NCI-H1092 treated with DMSO at 0.1 percent for 48 hours (cell line): ENCODE measurements at places on chromosomes 1 and 21.

DNA sequence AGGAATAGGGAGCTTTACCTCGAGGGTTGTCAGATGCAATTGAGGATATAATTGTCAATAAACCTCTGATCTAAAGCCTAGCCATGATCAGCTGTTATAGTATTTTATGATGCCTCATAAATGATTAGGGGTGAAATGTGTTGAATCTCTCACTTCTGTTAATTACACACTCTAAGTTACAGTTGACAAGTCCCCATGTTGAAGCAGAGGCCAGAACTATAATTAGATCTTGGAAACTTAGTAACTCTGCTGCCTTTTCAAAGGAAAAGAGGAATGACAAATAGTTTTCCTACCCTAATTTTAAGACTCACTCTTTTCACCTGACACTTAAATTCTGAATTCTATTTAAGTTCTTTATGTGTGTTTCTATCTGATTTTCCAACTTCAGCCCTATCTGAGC is 33.8 kb downstream of the CCSAP start:
- DNase-seq = no peak

DNA sequence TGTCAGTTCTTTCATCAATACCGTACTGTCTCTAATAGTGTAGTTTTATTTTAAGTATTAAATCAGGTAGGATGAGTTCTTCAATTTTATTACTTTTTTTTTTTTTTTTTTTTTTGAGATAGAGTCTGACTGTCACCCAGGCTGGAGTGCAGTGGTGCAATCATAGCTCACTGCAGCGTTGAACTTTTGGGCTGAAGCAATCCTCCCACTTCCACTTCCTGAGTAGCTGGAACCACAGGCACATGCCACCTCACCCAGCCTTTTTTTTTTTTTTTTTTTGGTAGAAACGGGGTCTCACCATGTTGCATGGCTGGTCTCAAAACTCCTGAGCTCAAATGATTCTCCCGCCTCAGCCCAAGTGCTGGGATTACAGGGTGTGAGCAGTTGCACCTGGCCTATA is 44.3 kb downstream of the INAVA start:
- DNase-seq = no peak

- DNase-seq = peak; percentile 67
Observed at GRCh38 chr1:36855699-36856494, 178.4 kb downstream of the GRIK3 start.

DNA sequence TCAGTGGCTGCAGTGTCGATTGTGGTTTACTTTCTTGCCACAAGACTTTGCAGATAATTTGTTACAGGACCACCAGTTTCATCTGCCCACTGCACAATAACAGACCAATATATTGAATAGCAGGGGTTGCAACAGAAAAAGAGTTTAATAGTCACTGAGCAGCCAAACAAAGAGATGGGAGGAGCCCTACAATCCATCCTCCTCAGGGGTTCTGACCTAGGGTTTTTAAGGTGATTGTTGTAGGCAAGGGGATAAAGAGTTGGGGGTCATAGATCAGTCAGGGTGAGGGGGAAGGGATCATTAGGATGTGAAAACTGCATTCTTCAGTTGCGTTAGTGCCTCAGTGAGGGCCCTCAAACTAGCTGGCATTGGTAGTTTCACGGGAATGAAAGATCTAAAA is 110.7 kb upstream of the OLFM3 start:
- no peak for DNase-seq

- no peak for DNase-seq
Observed at GRCh38 chr1:153293480-153293775, 19.3 kb downstream of the PGLYRP3 start.

GRCh38 chr1:14912839-14913481 is 240.6 kb upstream of the TMEM51 start:
- DNase-seq = no peak

DNA sequence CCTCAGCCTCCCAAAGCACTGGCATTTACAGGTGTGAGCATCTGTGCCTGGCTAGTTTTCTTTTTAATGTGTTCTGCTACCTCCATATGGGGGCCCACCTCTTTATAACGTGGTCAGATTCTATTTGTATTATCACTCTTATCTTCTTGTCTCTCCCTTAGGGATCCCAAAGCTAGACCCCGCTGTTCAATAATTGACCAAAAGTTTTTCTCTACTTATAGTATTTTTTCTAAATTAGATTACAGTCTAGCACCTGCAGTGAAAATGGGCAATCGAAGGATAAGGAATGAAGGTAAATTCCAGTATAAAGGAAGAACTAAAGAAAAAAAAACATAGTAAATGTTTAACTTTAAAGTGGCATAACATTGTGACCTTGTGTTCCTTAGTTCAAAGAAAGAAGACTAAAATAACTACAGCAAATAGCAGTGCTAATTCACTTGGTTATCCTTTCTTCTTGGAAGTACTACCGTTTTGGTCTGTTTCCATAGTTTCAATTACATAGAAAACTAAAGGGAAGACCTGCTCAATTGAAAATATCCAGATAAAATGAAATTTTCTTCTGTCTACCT is 24.1 kb downstream of the NFYC start:
- DNase-seq = no peak

- no peak for DNase-seq
Observed at GRCh38 chr1:59125154-59125553, 171.7 kb upstream of the FGGY start.
